Hematopoietic multipotent progenitor cell treated with erythropoietin and hydrocortisone succinate and interleukin-3 and kit ligand, for 4 days (in vitro differentiated cells): ENCODE measurements at places on chromosomes 5 and 9.

DNA sequence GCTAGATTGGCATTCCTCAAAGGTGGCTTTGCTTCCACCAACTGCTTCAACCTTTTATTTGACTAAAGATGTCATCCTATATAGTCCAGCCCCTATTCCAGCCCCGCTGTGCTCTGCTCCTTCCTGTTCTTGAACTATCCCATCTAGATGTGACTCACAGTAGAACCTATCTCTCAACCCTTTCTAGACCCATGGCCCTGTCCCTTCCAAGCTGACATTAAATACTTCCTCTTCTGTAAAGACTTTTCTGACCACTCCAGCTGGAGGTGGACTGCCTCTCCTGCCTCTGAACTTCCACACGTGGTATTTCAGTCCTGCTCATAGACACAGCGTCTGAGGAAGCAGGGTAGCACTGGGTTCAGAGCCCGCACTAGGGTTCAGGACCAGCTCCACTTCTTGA, 32.4 kb downstream of the OSTF1 start:
- DNase-seq: peak; percentile 8

- no peak for DNase-seq
Measured at GRCh38 chr5:1948663-1949191, 66.0 kb upstream of the IRX4 start.

- no peak for DNase-seq
Measured at GRCh38 chr5:76166886-76167576, 83.8 kb downstream of the SV2C start.

DNA sequence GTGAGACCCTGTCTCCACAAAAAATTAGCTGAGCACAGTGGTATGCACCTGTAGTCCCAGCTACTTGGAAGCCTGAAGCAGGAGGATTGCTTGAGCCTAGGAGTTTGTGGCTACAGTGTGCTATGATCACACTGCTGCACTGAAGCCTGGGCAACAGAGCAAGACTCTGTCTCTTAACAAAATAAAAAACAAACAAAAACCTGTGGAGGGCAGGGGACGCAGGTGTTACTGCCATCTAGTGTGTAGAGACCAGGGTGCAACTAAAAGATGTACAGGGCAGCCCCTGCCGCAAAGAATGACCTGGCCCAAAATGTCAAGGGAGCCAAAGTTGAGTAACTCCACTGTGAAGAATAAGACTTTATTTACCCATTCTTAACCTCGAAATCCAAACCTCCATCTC, 27.1 kb downstream of the ASPN start:
- DNase-seq: peak; percentile 30

GRCh38 chr9:77876091-77876490, 155.5 kb downstream of the GNAQ start:
- no peak for DNase-seq

DNA sequence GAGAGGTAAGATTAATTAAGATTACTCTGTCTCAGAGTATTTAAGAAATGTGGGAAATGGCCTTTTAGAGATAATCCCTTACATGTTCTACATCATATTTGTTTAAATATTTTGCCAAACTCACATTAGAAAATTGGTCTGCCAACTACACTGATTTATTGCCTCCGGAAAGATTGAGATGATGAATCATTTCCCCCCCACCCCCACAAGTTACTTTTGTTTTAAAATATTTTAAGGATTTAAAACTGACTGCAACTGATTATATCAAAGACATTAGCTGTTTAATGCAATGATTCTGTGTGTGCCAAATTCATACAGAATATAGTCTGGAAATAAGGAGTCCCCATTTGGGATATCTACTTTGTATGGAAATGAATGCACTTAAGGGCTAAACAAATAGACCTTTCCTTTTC, 674.4 kb downstream of the PRR16 start:
- DNase-seq: peak; percentile 19

- DNase-seq: no peak
Measured at GRCh38 chr9:135290086-135290485, 189.5 kb upstream of the PPP1R26 start.

DNA sequence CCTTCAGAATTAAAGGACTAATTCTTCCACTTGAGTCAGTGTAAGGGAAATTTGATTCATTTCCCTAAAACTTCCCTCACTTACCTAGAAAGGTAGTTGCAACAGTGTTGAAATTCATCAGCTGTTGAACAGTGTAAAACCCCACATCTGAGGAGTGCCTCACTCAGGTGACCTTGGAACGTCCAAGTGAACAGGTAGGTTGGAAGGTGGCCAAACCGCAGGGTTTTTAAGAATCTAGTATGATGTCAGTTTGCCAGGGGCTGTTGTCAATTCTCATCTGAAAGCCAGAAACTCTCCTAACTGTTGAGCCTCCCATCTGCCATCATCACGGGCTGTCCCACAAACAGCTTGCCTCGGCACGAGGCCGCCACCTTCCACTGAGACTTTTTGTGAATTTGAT, 105.7 kb downstream of the TMEM174 start:
- no peak for DNase-seq

DNA sequence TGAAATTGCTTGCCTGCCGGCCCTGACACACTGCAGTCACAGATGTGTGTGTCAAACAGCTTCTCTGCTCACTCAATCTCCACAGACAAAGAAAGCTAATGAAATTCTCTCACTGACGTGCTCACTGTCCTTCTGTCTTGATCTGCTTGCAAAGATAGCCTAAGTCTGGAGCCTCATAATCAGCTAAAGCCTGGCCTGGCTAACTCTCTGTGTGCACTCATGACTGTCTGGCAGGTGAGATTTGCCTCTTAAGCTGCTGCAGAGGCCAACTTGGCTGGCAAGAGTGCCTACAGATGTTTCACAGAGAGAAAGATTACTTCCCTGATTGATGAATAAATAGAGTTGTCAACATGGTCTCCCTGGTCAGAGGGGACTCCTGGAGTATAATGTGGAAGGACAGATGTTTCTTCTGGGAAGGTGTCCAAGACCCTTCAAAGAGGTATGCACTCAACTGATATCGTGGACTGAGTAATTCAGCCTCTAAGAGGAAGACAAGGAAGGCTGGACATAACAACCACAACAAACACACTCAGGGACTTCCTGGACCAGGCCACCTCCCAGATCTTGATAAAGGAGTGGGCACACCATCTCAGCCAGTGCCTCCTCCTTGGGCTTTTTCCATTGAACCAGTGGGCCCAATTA, 362.0 kb downstream of the SPOCK1 start:
- no peak for DNase-seq
